ENCODE measurements at places on chromosomes 7 and 10.

- no peak for DNase-seq
Observed at GRCh38 chr7:94972296-94972695, 64.9 kb downstream of the PPP1R9A start.

DNA sequence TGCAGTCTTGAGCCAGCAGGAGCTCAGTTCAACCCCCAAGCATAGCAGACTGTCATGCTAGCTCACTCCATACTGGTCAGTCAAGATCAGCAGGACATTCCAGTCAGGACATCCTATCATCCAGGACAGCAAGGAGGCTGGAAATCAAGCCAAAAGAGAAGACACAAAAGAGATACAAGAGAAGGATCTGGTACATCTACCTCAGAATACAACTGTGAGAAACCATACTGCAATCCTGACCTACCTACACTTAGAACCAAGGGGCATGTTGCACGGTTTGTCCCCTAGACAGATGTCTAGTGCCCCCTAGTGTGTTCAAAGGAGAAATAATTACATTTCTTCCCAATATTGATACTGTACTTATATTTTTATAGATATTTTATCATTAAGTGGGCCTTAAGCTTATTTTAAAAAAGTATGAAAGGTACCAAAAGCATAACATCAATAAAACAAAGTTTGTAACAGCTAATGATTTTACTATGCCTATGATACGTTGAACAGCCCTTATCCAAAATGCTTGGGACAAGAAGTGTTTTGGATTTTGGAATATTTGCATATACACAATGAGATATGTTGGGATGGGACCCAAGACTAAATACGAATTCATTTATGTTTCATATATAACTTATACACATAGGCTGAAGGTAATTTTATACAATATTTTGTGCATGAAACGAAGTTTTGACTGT is 26.7 kb downstream of the ERCC6 start:
- no peak for DNase-seq

DNA sequence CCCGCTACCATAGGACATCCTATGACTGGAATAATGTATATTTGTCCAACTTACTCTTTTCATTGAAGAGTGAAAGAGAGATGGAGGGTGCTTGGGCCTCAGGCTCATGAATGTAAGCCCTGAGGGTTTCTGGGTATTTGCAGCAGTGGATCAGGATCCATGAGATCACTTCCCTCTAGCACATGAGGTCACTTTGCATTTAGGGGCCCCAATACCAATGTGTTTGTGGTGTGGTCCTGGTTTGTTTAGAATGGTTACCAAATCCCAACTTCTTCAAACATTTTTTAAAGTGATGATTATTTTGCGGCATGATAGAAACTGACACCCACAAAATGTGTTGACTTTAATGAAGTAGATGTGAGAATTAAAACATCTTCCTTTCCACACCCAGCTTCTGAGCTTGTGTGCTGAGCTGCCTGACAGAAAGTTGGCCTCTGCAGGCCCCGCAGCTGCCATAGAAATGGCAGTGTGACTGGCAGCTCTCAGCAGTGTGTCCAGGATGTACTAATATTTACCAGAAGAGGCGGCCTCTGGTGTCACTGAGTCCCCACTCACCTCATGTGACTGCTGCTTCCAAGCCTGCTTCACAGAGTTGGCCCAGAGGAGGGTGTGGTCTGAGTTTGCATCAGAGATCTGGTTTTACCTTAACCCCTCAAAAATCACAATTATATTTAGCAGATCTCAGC is 447.6 kb upstream of the NPVF start:
- DNase-seq, result no peak

DNA sequence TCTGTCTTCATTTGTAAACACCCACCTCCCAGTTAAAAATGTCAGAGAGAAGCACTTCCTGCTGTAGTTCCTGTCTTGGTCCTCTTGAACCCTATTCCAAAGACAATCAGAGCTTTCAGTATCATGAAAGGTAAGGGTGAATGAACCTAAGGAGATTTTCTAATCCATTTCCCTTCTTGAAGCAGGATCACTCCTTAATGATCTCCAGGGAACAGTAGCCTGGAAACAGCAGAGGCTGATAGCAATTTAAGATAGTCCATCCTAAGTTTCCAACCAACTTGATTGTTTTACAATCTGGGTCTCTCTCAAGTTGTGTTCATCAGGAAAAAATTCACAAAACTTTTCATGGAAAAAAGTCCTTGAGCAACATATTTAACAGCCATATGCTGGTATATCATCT is 273.6 kb downstream of the NEBL start:
- DNase-seq, result no peak

- DNase-seq, result no peak
Observed at GRCh38 chr7:32952876-32953275, 4.4 kb upstream of the FKBP9 start.

GRCh38 chr7:103296901-103297836 is at the start of gene PMPCB:
PMPCB (plus strand) TSS chr7:103297435; CDS start chr7:103297460, 25 bp downstream.
- peak; percentile 68 for DNase-seq

- no peak for DNase-seq
Observed at GRCh38 chr10:125144693-125145623, 15.4 kb downstream of the CTBP2 start.

- DNase-seq, result no peak
Observed at GRCh38 chr10:102763037-102763607, 19.4 kb downstream of the WBP1L start.

DNA sequence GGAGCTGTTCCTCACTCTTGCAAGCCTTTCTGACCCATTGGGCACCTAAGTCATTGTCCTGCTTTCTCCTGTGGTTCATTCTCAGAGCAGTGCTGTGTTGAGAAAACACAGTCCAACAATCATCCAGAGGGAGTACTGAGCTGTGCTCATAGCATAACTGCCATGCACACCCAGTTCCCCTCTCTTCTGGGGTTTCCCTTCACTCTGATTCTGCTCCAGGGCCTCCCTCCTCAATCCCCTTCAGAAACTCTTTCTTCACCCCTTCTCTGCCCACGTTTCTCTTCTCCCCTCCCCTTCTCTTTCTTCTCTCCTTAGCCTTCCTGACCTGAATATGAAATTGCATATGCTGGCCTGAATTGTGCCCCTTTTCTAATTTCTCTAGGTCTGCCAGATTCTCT is 155.8 kb downstream of the AOAH start:
- no peak for DNase-seq

DNA sequence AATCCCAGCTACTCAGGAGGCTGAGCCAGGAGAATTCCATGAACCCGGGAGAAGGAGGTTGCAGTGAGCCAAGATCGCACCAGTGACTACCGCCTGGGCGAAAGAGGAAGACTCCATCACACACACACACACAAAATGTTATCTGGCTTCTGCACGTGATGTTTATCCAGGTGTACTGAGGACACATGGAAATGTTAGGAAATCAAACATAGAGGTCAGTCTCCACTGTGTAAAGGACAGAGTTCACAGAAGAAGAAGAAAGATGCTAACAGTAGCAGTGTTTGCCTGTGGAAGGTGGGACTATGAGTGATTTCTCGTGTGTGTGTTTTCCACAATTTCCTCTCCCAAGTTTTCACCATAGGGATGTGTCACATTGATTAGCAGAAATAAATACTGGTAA is 256.9 kb downstream of the ELMO1 start:
- no peak for DNase-seq

- DNase-seq, result no peak
Observed at GRCh38 chr7:36048141-36048901, 104.7 kb upstream of the EEPD1 start.

DNA sequence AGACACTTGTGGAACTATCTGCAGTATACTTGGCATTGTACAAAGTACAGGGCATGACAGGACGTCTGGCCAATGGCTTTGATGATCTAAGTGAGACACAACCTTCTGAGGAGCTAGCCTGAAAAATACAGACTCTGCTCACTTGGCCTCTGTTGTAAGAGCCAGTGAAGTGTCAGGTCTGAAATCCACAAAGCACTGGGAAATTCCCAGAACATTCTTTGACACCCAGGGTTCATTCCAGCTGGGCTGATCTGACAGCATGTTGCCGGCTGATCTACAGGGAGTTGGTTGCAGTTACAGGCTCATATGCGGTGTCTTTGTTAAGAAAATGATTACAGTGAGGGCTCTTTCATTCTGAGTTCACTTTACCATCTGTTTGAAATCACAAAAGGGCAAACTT is 354.6 kb downstream of the PHF14 start:
- no peak for DNase-seq

DNA sequence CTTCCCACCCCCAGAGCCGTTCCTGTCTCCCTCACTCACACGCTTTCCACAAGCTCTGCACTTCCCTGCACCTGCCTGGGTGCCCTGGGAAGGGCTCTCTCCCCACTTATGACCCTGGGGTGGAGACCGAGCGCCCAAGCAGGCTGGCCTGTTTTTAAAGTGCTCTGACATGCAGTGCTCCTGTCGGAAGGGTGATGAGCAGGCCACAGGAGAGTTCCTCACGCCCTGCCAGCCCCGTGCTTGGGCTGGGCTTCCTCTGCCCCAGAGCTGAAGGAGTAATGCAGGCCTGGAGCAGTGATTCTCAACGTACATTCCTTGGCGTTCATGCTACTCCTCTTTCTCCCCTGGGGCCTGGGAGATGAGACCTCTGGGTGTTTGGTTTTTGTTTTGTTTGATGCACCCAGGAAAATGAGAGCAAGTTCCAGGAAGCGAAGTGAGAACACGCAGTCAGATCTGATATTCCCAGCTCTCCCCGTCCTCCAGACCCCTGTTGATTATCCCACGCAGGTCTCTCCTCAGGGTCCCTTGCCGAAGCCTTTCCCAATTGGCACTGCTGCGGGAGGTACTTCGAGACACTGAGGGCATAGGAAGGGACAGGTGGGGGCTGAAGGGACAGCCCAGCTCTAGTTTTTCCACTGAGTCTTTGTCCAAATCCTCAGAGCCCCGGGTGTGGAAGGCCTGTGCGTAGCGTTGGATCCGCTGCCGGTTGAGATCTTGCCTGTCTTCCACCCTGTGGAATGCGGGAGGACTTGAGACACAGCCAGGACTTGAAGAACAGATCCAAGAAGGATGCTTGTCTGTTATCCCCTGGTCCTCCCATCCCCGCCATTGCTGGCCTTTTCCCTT is 14.1 kb downstream of the TRPV6 start:
- DNase-seq, result no peak

GRCh38 chr7:1647961-1648672 is 22.0 kb upstream of the ELFN1 start:
- no peak for DNase-seq

GRCh38 chr7:26054386-26054785 is 97.6 kb upstream of the NFE2L3 start:
- no peak for DNase-seq

DNA sequence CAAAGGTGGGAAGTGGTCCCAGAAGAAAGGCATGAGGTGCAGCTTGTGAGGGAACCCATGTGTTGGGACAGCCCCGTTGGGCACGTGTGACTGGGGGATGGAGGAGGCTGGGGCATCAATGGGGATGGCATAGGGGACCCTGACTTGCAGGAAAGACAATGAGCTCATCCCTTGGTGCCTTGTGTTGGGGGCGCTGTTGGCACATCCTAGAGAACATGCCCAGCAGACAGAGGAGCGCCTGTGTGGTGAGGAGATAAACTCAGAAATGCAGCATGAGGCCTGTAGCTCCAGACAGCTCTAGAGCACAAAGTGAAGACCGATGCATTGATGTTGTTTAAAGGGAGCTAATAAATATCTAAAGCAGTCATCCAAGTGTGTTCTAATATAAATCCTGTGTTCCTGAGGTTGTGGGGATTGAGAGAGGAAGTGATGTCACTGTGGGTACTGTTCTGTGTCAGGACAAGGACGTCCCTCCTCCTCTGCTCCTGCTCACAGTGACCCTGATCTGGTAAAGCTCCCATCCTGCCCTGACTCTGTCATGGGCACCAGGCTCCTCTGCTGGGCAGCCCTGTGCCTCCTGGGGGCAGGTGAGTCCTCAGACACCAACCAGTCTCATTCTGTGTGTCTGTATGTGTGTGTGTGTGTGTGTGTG is 126.1 kb upstream of the PRSS58 start:
- DNase-seq, result no peak

DNA sequence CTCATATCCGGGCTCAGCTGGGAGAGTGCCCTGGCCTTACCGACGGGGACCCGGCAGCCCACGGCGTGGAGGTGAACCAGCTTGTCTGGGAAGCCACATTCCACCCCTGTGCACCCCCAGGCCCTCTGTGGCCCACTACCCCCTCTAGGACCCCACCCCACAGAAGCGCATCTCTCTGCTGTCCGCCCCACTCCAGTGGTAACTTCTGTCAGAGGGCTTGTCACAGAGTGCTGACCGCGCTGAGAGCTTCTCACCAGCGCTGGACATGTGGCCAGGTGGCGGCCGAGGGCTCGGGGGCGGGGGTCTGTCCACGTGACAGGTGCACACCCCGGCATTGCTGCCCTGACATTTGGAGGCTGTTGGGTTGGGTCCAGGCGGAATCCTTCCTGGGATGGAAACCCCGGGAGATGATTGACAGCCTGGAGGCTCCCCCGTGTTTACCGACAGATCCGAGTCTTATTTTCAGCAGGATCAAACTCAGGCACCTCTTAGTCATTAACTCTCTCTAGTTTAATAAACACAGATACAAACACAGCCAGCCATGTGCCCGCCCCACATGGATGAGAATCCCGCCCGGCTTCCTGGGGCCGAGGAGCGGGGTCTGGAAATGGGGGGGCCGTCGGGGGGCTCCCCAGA is 5.1 kb downstream of the ELFN1 start:
- no peak for DNase-seq

DNA sequence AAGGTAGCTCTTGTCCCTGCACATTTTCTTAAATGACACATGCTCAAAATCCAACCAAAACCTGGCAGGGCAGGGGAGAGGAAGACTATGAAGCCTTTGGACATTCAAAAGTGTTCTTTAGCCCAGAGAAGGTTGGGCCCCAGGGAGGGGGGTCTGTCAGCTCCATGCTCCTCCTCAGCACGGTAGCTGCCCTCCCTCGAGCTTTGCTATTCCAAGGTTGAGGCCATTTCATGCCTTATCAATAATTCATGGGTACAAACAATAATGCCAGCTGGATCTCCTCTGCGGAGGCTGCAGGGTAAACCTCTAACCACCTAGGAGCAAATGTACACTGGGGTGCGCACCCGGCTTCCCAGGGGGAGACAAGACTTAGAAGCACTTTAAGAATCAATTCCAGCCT is 61.5 kb downstream of the SLIT1 start:
- DNase-seq, result no peak

DNA sequence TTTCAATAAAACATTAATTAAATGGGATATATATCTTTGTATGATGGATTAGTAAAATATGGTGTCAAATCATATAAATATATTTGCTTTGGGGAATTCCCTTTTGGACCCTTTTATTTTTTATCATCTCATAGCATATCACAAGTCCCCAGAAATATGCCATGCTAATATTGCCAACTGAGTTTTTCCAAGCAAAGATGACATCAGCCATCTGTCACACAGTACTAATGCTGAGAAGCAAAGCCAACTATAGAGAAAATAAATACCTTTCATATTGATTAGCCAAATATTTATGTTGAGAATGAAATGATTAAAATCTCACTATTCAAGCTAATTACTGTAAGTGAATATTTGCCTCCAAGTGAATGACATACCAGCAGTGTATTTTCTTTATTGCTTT is 575.3 kb downstream of the ETV1 start:
- DNase-seq, result no peak

DNA sequence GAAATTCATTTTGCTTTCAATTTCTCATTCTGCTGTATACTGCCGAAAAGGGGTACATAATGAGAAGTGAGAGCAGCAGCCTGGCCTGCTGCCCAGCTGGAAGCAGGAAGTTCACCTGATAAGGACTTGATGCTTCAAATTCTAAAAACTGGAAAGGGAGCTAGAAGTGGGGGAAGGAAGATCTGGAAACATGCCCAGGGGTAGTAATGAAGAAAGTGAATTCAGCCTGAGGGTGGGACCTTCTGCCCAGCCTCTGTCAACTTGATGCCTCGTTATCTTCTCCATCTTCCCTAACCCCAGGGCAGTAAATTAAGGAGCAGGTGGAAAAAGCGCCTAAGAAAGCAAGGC is 69.4 kb downstream of the ARMH3 start:
- DNase-seq, result no peak

- no peak for DNase-seq
Observed at GRCh38 chr7:75572396-75572795, 80.3 kb downstream of the SPDYE5 start.

Data from activated gamma-delta T cell (primary cell).